GM04504 (cell line): ENCODE measurements at places on chromosomes 1 and 21.
A peak's percentile ranks its signal among the peaks of the same experiment; 100 is the strongest.

DNA sequence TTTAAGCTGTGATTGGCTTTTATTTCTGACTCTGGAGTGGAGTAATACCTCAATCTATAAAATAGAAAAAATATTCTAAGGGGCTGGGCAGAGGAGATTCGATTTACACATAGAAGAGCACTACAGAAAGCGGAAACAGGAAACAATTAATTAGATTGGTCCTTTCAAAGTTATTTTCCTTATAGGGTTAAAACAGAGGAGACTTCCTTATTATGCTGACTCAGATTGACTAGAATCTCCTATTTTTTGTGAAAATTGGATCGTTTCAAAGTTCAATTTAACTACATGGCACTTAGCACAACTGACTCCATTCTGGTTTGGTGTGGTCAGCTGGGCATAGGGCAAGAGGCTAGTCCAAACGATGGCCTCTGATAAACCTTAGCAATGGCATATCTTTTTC, 48.3 kb upstream of the NCAM2 start:
- DNase-seq, result no peak

- no peak for DNase-seq
Observed at GRCh38 chr1:170388489-170388888, 143.5 kb upstream of the GORAB start.

GRCh38 chr1:232613752-232614381, 16.1 kb downstream of the SIPA1L2 start:
- DNase-seq, result no peak

GRCh38 chr1:33758698-33759097, 105.2 kb upstream of the HMGB4 start:
- peak; percentile 17 for DNase-seq

GRCh38 chr1:69146303-69146702, 421.4 kb upstream of the LRRC7 start:
- no peak for DNase-seq

- DNase-seq, result no peak
Observed at GRCh38 chr1:908661-909060, 15.1 kb upstream of the SAMD11 start.

GRCh38 chr1:201781437-201781836, 47.5 kb upstream of the IPO9 start:
- no peak for DNase-seq

DNA sequence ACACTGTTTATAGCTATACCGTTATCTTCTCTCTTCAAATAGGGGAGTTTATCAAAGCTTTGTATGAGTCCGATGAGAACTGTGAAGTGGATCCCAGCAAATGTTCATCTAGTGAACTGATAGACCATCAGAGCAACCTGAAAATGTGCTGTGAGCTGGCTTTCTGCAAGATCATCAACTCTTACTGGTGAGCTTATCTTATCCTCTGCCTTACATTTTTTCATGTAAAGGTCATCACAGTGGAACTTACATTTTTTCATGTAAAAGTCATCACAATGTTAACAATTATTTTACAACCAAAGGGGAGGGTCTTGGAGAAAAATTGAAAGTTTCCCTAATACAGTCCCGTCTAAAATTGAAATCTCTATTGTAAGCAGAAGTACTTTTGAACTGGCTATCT, 45.2 kb downstream of the CLEC20A start:
- DNase-seq, result no peak

GRCh38 chr1:19043579-19044443, 87.3 kb upstream of the IFFO2 start:
- no peak for DNase-seq

GRCh38 chr1:100995198-100995988, 30.2 kb downstream of the DPH5 start:
- no peak for DNase-seq

DNA sequence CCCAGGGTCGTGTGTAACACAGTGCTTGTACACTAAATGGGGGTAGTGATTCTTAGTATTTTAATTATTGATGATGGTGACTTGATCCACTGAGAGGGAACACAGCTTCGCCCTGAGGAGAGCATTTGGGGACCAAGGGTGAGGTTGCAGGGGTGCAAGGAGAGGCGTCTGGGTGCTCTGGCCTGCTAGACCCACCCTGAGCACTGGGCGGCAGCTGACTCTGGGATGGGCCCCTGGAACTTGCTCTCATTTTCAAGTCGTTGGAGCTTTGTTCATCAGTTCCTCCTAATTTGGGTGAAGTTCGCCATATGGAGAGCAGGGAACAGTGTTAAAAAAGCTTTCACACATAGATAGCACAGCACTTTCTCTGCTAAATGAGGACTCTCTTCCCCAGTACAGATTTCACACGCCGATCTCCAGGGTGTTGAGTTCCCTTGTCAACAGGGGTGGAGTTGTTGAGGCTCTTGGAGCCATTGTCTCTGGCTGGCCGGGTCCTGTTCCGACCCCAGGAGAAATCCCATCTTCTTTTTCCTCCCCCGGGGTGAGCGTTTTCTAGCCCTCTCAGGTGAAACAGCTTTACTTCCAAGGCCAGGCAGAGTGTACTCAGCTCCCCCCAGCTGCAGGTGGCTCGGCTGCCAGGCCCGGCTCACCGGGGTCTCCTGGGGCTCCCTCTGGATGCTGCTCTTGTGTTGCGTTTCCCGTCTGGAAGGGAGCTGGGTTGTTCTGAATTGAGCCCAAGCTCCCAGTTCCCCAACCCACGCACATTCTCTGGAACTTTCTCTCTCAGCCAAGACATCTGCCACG, 367.4 kb downstream of the RPS6KC1 start:
- no peak for DNase-seq

GRCh38 chr1:207362962-207363860, 41.7 kb downstream of the CD55 start:
- DNase-seq, result no peak

DNA sequence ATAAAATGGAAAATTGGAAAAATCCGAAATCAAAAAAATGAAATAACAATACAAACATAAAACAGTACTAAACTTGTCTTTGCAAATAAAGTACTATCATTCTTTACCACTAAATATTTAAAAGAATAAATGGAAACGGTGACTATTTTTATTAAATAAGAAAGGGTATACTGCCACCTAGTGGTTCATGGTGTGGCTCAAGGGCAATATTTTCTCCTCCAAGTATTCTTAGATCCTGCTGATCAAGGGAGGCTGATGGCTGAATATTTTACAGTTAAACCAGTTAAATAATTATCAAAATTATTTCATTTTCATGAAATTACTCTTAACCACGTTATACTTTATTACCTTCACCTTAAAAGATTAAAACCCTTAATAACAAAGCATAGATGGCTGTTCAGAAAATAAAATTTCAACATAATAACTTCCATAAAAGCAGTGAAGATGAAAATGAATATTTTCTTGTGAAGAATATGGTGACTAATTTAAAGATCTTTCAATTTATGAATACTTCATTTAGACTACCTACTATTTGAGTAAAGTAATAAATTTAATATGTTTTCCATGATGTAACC, 1793.9 kb downstream of the NCAM2 start:
- DNase-seq, result peak; percentile 4

- DNase-seq, result no peak
Observed at GRCh38 chr1:167416506-167416905, 101.8 kb downstream of the CD247 start.

DNA sequence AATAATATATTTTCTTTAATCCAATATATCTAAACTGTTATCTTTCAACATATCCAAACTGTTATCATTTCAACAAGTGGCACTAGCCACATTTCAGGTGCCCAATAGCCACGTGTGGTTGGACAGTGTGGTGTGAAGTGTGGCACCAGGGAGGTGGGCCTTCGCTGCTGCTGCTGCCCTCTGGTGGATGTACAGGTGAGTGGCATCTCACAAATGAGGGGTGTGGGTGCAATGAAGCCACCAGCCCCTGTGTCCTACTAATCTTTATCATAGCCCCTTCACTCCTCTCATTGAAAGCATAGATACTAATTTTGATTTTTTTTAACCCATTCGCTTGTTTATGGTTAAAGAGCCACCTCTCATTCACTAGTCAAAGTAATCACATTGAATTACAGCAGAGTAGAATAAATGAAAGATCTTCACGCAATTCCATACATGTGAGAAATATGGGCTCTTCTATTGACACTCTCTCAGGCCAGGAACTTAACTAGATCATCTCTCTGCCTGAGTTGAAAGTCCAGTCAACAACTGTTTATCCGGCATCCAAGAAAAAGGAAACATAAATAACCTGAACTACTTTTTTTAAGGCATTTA, 499.2 kb downstream of the OMA1 start:
- no peak for DNase-seq

DNA sequence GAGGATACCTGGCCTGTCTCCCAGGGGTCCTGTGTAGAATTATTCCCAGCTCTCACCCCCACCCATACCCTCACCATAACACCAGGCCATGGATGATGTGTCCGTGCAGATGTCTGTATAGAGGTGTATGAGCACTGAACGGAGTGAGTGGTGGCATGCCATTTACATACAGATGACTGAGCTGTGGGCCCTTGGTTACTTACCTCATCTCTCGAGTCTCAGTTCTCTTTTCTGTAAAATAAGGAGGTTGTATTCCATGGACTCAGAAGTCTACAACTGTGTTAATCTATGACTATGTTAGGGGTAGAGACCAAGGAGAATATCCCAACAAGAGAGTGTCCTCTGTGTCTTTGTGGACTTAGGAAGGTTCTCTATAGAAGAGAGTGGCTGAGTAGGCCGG, 65.6 kb upstream of the CD1D start:
- DNase-seq, result no peak

DNA sequence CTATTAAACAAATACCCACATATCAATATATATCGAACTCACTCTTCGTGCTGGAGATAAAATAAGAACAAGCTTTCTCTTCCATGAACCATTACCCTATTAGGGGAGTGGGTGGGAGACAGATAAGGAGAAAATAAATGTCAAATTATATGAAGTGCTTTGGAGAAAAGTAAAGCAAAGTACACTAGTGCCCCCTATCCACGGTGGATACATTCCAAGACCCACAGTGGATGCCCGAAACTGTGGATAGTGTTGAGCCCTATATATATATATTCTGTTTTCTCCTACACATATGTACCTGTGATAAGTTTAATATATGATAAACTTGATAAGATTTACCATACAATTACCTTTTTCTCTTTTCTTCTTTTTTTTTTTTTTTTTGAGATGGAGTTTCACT, 54.6 kb downstream of the FH start:
- DNase-seq, result no peak

DNA sequence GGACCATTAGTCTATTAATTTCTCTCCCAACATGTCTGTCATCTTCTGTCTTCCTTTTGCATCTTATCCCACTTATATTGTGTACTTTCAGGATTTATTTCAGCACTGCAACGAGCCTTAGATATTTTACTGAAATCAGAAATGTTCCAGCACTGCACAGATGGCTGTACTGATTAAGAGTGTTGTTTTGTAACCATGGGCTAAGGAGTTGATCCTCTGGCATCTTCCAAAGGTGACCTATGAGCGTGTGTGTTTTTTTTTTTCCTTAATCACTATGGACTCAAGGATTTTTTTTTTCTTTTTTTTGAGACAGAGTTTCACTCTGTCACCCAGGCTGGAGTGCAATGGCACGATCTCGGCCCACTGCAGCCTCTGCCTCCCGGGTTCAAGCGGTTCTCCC, 7.1 kb upstream of the DDX59 start:
- no peak for DNase-seq

GRCh38 chr1:182781841-182782586, 7.6 kb upstream of the NPL start:
- peak; percentile 41 for DNase-seq

GRCh38 chr1:63863145-63863544, 89.3 kb downstream of the ROR1 start:
- no peak for DNase-seq

DNA sequence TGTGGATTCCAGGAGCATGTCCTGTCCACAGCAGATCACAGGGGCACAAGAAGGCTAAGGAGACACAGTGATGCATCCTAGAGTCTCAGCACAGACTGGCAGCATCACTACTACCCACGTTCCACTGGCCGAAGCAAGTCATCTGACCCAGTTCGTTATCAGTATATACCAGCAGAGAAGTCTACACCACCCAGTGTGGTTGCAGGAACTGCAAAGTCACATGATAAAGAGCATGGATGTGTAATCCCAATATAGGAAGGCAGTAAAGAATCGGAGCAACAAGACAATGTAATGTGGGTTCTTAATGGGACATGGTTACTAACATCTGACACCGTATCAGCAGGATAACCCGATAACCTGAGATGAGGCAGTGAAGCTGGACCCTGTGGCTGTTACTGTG, 246.6 kb downstream of the RRAGC start:
- no peak for DNase-seq

GRCh38 chr1:159895836-159896545, 4.0 kb downstream of the CFAP45 start:
- DNase-seq, result no peak

GRCh38 chr1:209086486-209087192, 496.9 kb upstream of the CAMK1G start:
- DNase-seq, result no peak

- DNase-seq, result no peak
Observed at GRCh38 chr1:181405584-181405983, 77.7 kb upstream of the CACNA1E start.

GRCh38 chr1:237032029-237032428, 10.0 kb upstream of the RYR2 start:
- DNase-seq, result no peak

GRCh38 chr1:211935448-211935970, 99.8 kb downstream of the INTS7 start:
- no peak for DNase-seq

DNA sequence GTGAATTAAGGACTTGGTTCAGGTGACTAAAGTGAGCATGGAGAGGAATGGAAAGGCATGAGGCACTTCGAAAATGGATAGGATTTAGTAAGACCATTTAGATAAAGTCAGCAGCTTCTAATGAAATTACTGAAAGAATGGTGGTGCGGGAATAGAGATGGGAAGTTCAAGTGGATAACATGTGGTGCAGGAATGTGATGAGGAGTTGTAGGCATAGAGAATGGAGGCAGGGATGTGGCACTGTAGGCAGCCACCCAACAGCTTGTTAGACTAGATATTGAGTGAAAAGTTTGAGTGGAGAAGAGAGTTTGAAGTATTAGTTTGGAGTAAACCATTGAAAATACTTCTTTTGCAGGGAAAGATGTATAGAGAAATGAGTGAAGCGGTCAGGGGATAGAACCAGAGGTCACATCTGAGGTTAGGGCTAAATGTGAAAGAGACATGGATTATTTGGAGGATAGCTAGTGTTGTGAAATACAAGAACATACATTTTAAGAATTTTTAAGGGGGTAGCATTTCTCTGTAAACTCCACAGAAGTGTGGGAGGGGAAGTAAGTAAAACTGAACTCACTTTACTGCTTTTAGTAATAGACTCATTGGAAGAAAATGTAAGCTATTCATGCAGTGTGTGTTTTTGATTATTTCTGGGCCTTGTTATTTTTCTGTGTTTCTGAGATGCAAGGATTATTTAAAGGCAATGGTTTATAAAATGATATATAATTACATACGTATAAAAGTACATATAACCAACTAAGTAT, 46.2 kb downstream of the DYRK1A start:
- peak; percentile 23 for DNase-seq

- no peak for DNase-seq
Observed at GRCh38 chr1:45569571-45569961, 14.3 kb upstream of the NASP start.

DNA sequence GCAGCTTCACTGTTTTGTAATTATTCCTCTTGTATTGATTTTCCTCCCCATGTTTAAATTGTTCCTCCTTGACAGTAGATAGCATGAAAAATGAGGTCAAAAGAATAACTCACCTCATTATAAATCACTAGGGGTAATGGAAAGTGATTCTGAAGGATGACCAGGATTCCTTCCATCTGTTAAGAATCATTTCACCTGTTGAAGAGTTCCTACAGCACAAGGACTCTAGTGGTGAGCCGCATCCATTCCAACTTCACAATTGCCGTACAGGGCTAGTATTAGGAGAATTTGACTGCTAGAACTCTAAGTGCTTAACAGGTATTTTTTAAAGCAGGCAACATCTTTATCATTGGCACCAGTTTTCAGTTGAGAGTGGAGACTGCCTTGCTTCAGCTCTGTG, 13.7 kb downstream of the PPP1R12B start:
- no peak for DNase-seq
